Motor neuron (in vitro differentiated cells): ENCODE measurements at places on chromosomes 13 and 19. TPM values are rescaled to one million over a fixed set of nuclear protein-coding genes. Genes with fewer than 3 reads are reported as not detected.
A peak's percentile ranks its signal among the peaks of the same experiment; 100 is the strongest.

The OR7E24 gene
- 0.26 TPM in 1 of 2 replicates, not detected in the other for total RNA-seq

The RFPL4AL1 gene
- total RNA-seq, result not detected in 2 replicates

The SHISA2 gene
- total RNA-seq, result 3.9 and 4.8 TPM in 2 replicates

The ASPDH gene
- not detected in 2 replicates for total RNA-seq

The CHMP2A gene
- 114 and 132 TPM in 2 replicates for total RNA-seq

The SPINT2 gene
- 26.7 and 29.8 TPM in 2 replicates for total RNA-seq

The RGL3 gene
- 2.0 and 3.0 TPM in 2 replicates for total RNA-seq

The IFNL2 gene
- total RNA-seq, result not detected in 2 replicates

The KCTD4 gene
- 1.4 and 1.5 TPM in 2 replicates for total RNA-seq

GRCh38 chr13:21530656-21531055, 71.6 kb upstream of the ZDHHC20 start:
- ATAC-seq, result no peak

DNA sequence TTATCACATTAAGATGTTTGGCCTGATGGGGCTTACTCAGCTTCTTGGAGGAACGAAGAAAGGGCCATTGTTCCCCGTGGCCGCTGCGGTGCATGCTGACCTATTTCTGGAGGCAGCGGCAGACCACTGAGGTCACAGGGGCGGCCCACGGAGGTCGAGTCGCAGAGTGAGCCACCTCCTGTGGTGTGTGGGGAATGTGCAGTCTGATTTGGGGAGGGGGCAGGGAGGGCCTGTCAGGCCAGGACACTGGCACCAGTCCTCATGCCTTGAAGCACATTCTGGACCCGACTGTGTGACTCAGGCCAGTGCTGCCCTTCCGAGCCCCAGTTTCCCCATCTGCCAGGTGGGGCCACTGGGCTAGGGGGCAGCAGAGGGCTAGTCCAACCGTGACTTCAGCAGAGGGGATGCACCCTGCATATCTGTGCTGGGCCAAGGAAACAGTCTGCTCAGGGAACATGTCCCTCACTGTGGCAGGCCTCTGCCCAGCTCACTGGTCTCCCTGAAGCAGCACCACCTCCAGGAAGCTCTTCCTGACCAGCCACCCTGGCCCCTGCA, 6.3 kb downstream of the SLC7A10 start:
- no peak for ATAC-seq

DNA sequence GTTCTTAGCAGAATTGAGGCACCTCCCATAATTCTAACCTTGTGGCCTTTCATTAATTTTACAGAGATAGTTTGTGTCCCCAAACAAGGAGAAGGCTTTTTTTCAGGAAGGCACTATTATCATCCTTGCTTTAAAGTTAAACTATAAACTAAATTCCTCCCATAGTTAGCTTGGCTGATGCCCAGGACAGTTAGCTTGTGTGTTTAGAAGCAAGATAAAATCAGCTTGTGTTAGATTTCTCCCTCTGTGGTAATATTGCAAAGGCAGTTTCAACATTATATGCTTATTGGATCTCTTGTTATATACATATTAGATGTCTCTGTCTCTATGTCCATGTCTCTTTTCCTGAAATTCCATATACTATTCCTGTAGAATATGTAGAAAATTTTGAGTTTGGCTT, 342.7 kb downstream of the TBC1D4 start:
- ATAC-seq, result no peak

GRCh38 chr13:59425211-59425741, 738.5 kb downstream of the DIAPH3 start:
- ATAC-seq, result peak; percentile 34

DNA sequence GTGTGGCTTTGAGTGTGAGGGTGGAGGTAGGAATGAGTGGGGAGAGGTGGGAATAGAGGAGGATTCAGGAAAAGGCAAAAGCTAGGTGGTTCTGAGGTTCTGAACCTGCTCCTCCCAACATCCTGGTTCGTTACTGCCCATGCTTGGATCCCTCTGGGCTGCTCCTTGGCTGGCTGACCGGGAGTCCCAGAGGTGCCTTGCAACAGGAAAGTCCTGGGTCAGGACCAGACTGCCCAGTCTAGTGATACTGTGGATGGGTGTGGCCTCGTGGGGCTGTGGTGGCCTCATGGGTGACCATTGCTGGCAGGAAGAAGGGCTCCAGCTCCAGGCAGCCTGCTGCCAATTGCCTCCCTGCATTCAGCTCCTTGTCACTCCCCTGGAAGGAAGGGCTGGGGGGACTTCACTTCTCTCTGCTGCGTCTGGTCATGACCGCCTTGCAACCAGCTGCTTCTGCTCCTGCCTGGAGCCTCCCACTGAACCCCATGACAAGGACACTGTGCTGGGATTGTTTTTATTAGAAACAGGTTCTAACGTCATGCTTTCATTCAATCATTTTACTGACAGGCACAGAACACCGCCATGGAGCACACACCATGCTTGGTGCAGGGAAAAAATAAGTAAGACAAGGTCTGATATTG, 61.5 kb upstream of the UBL3 start:
- ATAC-seq, result peak; percentile 94

- ATAC-seq, result no peak
Measured at GRCh38 chr13:40983259-40983658, 35.9 kb downstream of the ELF1 start.
